ENCODE measurements at places on chromosomes 7 and 10. TPM values are rescaled to one million over a fixed set of nuclear protein-coding genes. Genes with fewer than 3 reads are reported as not detected.

DNA sequence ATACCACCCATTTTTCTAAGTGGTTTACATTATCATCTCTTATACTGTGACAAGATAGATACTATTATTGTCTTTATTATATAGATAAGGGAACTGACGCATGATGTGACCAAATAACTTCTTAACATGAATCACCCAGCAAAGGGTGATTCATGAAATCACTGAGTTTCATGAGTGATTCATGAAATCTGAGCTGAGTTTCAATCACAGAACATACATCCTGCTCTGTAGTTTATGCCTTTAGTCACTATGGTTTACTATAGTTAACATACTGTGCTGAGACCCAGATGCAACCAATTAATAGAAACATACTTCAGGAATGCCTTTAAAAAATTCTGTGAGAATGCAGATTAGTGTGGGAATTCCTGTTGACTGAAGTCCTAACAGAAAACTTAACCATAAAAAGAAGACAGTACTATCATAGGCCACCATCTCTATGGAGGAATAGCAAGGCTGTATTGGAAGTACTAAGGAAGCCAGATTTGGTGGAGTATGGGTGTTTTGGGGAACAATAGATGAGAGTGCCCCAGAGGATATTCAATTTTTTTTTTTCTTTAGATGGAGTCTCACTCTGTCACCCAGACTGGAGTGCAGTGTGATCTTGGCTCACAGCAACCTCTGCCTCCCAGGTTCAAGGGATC lies 43.1 kb upstream of the SEMA3A start:
- no peak overlapping the region for H3K4me3 ChIP-seq
- H3K36me3 ChIP-seq: no peaks in the 10 kb centered on the region
- H3K27me3 ChIP-seq: no peaks in the 10 kb centered on the region
- H3K4me1 ChIP-seq: peaks cover 4% of the 10 kb centered on the region
- H3K27ac ChIP-seq: no peak overlapping the region
- DNase-seq: no peak

DNA sequence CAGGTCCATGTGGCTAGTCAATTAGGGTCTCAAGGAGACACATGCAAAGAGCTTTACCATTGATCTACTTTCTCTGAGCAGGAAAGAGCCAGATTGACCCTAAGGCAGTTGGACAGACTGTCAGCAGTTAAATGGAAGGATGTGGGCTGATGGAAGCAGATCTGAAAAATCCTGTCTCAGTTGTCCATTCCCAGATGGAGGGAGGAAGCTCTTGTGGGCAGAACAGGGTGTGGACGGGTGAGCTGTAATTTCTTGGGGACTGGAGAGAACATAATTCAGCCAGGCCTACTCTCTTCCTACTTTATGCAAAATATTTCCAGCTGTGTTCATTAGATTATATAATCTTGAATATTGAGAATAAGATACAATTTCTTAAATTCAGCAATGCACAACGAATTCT lies 163.6 kb downstream of the GNAT3 start:
- peaks cover 10% of the 10 kb centered on the region for H3K4me1 ChIP-seq
- no peak for DNase-seq
- H3K36me3 ChIP-seq: no peaks in the 10 kb centered on the region
- no peak overlapping the region for H3K4me3 ChIP-seq
- no peak overlapping the region for H3K27ac ChIP-seq

DNA sequence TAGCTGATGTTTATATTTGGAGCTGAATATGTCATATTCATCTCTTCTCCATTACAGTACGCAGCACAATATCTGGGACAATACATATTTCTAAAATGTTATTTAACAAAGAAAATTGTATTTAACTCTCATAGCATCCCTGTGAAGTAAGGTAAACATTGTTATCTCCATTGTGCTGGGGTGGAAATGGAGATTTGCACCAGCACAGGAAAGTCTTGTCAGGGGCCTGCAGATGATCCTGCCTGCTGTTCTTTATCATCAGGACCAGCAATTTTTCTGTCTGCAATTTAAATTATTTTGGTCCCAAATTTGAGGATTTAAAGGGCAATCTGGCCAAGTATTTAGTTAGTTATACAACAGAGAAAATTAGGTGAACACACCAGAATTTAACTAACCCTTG lies 144.4 kb downstream of the CPED1 start:
- H3K4me3 ChIP-seq: no peak overlapping the region
- H3K36me3 ChIP-seq: no peaks in the 10 kb centered on the region
- H3K27ac ChIP-seq: no peak overlapping the region
- no peaks in the 10 kb centered on the region for H3K4me1 ChIP-seq

The LRRN3 gene
- 1.1 TPM for total RNA-seq
